Activated T-helper 1 cell treated with anti-CD3 and anti-CD28 coated beads, Interleukin-12 subunit alpha, Interleukin-12 subunit beta, Interleukin-2, Interleukin-4 antibody, amounts not matched to agents 30 ng/mL and 10 ng/mL and 1 ng/mL, durations not matched to agents 14 hours and 24 hours and 36 hours (primary cell): ENCODE measurements at places on chromosomes 1 and 21. TPM values are rescaled to one million over a fixed set of nuclear protein-coding genes. Genes with fewer than 3 reads are reported as not detected.

DNA sequence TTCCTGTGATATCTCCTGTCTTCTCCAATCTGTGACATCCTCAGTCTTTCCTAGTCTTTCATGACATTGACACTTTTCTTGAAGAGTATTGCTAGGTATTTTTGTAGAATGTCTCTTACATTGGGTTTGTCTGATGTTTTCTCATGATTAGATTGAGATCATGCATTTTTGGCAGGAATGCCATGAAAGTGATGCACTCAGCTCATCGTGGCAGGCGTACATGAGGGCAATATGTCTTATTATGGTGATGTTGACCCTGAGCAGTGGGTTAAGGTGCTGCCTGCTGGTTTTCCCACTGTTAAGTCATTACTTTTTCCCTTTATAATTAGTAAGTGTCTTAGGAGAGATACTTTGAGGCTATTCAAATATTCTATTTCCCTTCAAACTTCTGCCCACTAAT, 80.2 kb upstream of the SSX2IP start:
- DNase-seq, result no peak

DNA sequence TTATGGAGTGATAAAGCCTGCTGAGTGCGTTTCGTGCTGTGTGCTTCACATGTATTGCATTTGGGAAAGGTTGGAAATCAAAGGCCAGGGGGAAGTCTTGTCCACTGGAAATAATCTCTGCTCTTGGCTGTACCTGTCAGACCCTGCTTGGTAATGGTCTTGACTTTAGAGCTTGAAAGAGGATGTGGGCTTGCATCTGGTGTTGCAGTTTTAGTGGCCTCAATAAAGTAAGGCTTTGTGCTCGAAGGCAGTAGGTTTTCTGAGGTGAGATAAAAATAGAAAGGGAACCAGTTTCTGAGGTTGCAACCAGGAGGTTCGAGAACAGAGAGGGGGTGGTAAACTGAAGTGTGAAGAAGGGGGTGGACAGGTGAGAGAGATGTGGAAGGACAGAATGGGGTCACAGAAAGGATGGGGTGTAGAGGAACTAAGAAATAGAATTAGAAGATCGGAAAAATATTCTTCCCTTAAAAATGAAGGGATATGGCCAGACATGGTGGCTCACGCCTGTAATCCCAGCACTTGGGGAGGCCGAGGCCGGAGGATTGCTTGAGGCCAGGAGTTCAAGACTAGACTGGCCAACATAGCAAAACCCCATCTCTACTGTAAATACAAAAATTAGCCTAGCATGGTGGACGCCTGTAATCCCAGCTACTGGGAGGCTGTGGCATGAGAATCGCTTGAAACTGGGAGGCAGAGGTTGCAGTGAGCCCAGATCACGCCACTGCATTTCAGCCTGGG, 1.5 kb downstream of the S100PBP start:
- peak; percentile 22 for DNase-seq

GRCh38 chr1:200908191-200908868, 13.6 kb downstream of the INAVA start:
- no peak for DNase-seq

GRCh38 chr1:22473952-22474351, 22.3 kb downstream of the ZBTB40 start:
- DNase-seq, result no peak

Gene PPM1J
- total RNA-seq, result 0.60 and 1.1 TPM in 2 replicates

Gene AIM2
- total RNA-seq, result 49.0 and 52.9 TPM in 2 replicates
